Upper lobe of right lung (tissue), 1 donor: ENCODE measurements at places on chromosomes 5 and 9. TPM values are rescaled to one million over a fixed set of nuclear protein-coding genes. Genes with fewer than 3 reads are reported as not detected.

QRFP gene
- total RNA-seq, result not detected

- H3K4me1 ChIP-seq, result peaks cover 39% of the 10 kb centered on the region
- H3K36me3 ChIP-seq, result no peaks in the 10 kb centered on the region
- H3K27ac ChIP-seq, result no peak overlapping the region
- H3K4me3 ChIP-seq, result no peak overlapping the region
- DNase-seq, result no peak
These were observed 79.1 kb downstream of the LHFPL2 start for GRCh38 chr5:78569441-78569840.

- no peaks in the 10 kb centered on the region for H3K27me3 ChIP-seq
- no peaks in the 10 kb centered on the region for H3K36me3 ChIP-seq
- H3K4me3 ChIP-seq, result no peak overlapping the region
These were observed 108.9 kb upstream of the CHD1 start for GRCh38 chr5:99037668-99038067.

- DNase-seq, result no peak
- H3K27me3 ChIP-seq, result no peaks in the 10 kb centered on the region
- H3K36me3 ChIP-seq, result peaks cover 48% of the 10 kb centered on the region
- no peaks in the 10 kb centered on the region for H3K4me1 ChIP-seq
- H3K4me3 ChIP-seq, result no peak overlapping the region
- no peak overlapping the region for H3K27ac ChIP-seq
These were observed 55.7 kb downstream of the LIFR start for GRCh38 chr5:38500573-38501260.

DNA sequence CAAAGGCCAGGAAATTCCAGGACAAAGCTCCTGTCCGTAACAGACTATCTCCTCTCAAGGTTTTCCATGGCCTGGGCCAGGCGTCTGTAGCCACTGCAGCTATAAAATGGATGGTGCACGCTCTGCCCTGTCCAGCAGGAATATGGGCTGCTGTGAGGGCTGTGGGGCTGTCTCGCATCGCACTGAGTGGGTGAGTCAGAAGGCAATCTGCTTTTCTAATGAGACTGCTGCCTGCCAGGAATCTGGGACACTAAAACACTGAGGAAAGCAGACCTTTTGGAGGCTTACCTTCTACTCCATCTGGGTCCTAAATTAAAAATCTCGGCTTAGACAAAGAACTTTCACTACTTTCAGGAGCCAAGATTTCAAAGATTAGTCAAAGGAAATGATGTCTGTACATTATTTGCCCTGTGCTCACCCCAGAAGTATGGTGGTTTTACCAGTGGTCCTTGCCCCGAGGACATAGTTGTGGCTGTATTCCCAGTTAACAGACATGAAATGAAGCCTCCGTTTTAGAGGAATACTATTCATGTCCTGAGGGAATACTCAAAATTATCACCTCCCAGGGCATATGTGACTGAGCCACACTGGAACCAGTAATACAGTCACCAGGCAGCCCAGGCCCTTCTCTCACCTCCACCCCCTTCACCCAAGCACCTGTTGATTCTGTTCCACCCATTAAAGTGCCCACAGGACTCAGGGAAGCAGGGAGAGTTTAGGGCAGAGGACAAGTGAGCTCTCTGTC is 56.4 kb downstream of the PFDN1 start:
- no peak for DNase-seq
- peak overlapping the region; percentile 17 for H3K27ac ChIP-seq
- peaks cover 54% of the 10 kb centered on the region for H3K4me1 ChIP-seq
- H3K27me3 ChIP-seq, result no peaks in the 10 kb centered on the region

OR2V2 gene
- not detected for total RNA-seq

- no peaks in the 10 kb centered on the region for H3K4me1 ChIP-seq
- H3K27me3 ChIP-seq, result no peaks in the 10 kb centered on the region
- H3K27ac ChIP-seq, result no peak overlapping the region
- no peaks in the 10 kb centered on the region for H3K36me3 ChIP-seq
These were observed 5.8 kb upstream of the ACTBL2 start for GRCh38 chr5:57488215-57488955.

GRCh38 chr5:168985454-168985853 is 315.5 kb downstream of the SLIT3 start:
- H3K36me3 ChIP-seq, result no peaks in the 10 kb centered on the region
- DNase-seq, result no peak
- H3K4me1 ChIP-seq, result peaks cover 5% of the 10 kb centered on the region
- peaks cover 8% of the 10 kb centered on the region for H3K27me3 ChIP-seq
- no peak overlapping the region for H3K27ac ChIP-seq

DNA sequence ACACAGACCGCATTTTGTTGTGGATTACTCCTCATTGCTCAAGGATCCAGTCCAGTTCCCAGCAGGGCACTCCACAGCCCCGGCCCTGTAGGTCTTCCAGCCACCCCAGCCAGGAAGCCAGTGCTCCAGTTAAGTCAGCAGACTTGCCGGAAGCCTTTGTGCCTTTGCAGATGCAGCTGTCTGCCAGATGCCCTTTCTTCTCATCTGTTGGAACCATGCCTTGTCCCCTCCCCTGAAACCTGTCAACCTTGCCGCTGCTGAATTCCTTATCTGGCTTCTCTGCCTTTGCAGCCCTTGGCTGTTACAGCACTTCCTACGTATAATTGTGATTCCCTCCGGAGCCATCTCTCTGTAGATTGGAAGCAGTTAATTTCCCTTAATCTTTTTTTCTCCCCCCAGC is 28.4 kb downstream of the PSAT1 start:
- H3K4me3 ChIP-seq, result no peak overlapping the region
- H3K4me1 ChIP-seq, result no peaks in the 10 kb centered on the region
- H3K27me3 ChIP-seq, result no peaks in the 10 kb centered on the region
- DNase-seq, result no peak
- no peaks in the 10 kb centered on the region for H3K36me3 ChIP-seq

- no peak overlapping the region for H3K27ac ChIP-seq
- no peak for DNase-seq
- H3K27me3 ChIP-seq, result no peaks in the 10 kb centered on the region
- no peaks in the 10 kb centered on the region for H3K36me3 ChIP-seq
- H3K4me1 ChIP-seq, result peaks cover 20% of the 10 kb centered on the region
These were observed 67.0 kb downstream of the ARHGAP26 start for GRCh38 chr5:142837081-142837725.

DNA sequence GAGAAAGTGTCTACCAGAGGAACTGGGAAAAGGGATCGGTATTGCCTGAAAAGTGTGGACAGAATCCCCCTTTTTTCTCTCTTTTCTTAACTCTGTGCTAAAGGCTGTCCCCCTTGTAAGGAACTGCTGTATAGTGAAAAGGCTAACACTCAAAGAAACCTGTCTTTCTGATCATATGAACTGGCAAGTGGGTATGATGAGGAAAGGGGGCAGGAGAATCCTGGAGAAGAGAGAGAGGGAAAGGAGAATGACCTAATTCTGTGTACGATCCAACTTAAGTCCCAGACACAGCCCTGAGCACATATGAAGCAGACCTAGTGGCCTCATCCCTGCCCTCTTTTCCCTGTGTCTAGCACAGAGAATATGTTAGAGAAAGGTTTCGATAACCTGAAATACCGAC is 967 bp downstream of the ANKRD31 start:
- H3K36me3 ChIP-seq, result no peaks in the 10 kb centered on the region
- no peak for DNase-seq
- peaks cover 5% of the 10 kb centered on the region for H3K4me1 ChIP-seq
- H3K4me3 ChIP-seq, result no peak overlapping the region
- H3K27me3 ChIP-seq, result no peaks in the 10 kb centered on the region
- no peak overlapping the region for H3K27ac ChIP-seq
